D721Med (cell line): ENCODE measurements at places on chromosomes 6 and 20.

DNA sequence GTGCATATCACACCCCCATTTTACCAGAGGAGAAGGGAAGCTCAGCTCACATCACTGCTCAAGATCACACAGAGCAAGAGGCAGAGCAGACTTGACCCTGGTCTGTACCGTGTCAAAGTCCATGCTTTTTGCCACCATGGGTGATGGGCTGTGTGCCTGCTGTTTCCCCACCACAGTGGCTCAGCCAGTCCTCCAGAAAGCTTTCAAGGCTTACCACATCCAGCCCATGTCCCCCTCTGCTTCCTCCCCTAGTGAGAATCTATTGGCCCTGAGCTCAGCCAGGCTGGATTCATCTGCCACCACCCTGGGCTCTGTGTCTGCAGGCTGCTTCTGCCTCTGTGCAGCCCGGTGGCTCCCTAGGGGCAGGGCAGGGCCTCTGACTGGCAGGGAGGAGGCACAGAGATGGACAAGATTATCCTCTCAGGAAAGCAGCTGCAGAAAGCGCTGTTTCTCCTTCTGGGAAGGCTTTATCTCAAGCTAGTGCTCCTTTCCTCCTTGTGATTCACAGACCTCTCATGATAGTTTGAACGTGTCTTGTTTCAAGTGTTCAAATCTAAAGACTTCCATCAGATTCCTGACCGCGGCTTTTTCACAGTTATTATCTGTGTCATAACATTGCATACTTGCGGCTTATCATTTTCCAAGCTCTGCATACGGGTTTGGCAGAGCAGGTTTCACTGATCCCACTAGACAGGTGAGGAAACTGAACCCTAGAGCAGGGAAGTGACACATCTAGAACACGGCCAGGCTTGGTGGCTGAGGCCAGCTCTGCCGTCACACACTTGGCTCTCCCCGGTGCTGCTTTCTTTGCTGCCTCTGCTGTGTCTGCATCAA lies 37.4 kb downstream of the VEGFA start:
- DNase-seq, result no peak

DNA sequence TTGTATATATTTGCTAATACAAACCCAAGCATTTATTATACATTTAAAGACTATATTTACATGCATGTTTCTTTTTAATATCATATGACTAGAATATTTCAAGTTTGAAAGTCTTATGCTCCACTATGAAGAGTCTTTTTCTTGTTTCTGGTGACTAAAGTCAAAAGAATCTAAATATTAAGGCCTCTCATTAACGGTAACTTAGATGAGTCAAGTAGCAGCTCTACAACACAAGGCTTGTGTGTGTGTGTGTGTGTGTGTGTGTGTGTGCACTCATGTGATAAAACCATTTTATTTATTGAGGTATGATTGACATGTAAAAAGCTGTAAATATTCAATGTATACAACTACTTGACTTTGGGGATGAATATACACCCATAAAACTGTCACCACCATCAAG lies 275.6 kb downstream of the TFAP2B start:
- no peak for DNase-seq

DNA sequence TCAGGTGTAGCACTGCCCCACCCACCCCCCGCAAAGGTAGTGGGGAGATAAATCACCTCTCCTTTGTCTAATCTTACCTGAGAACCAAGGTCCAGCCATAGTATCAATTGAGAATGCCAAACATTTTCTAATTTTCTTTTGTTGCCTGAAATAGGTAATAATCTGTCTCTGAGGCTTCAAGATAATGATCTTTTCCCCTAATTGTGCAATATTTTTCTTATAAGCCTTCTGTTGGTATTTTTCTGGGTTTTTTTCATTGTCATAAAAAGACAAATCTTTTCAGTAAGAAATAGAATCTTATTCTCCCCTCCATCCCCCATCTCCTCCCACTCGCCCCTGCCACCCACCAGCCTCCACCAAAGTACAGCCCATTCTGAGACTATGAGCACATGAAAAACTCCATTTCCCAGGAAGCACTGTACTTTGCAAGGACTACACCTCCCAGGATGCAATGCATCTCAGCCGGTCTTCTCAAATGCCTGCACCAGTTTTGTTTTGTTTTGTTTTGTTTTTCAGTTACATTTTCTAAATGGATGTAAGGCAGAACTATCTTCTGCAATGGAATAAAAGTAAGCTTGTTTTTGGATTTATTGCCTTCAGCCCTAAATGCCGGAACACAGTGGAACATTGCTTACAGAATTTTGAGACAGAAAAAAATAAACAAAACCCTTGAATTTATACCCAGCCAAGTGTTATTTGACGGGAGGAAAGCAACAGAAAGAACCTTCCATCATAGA lies 268.0 kb downstream of the TFAP2A start:
- no peak for DNase-seq

GRCh38 chr6:7762760-7763159 lies 36.9 kb downstream of the BMP6 start:
- no peak for DNase-seq

DNA sequence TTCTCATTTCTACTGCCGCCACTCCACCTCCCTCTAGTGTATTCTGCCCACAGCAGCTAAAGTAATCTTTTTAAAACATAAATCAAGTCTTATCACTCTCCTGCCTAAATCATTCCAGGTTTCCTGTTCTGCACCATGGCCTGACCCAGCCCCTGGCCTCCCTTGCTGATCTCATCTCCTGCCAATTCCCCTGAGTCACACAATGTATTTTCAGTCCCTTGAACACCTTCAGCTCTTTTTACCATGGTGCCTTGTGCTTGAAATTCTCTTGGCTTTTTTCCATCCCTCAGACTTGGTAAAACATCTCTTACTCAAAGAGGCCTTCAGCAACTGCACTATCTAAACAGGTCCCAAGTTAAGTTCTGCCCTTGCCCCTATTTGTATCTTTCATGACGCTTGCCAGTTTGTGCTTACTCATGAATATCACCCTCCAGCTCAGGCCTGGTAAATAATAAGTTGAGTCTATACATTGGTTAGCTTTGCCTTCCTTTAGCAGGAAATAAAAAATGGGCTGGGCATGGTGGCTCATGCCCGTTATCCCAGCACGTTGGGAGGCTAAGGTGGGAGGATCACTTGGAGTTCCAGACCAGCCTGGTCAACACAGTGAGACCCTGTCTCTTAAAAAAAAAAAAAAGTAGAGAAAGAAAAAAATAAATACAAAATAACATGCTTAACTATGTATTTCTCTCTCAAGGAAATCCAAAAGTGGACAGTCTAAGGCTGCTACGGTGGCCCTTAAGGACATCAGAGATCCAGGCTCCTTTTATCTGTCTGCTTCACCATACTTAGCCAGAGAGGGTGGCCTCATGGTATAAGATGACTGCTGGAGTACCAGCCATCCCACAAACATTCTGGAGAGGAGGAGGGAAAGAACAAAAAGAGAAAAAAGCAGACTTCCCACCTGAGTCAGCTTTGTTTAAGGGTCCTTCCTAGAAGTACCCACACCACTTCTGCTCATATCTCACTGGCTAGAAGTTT lies 62.2 kb downstream of the ARFGEF2 start:
- DNase-seq, result no peak

GRCh38 chr6:149234051-149234962 lies 83.2 kb upstream of the TAB2 start:
- no peak for DNase-seq

DNA sequence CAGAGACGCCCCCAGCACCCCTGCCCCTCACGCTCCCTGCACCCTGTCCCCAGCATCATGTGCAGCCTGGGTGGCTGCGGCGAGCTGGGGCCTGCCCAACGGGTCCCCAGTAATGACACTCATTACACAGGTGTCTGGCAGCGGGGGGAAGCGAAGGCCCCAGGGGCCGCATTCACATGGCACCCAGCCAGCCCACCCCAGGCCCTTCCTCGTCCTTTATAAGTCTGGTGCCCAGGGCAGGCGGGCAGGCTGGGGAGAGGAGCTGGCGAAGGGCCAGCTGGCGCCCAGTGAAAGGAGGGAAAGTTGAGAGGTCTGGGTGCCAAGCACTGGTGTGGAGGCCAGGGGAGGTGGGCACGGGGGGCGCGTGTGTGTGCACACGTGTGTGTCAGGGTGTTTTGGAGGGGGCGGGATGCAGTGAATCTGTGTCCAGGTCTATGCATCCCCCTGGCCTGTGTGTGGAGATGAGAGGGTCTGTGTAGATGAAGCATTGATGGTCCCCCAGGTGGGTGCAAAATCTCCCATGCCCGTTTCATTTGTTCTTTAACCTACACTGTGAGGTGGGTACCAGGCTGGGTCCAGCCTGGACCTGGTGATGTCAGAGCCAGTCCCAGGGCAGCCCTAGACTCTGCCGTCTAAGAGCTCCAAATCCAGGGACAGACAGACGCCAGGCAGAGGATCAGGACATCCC lies 105.3 kb downstream of the CEBPB start:
- DNase-seq, result no peak

DNA sequence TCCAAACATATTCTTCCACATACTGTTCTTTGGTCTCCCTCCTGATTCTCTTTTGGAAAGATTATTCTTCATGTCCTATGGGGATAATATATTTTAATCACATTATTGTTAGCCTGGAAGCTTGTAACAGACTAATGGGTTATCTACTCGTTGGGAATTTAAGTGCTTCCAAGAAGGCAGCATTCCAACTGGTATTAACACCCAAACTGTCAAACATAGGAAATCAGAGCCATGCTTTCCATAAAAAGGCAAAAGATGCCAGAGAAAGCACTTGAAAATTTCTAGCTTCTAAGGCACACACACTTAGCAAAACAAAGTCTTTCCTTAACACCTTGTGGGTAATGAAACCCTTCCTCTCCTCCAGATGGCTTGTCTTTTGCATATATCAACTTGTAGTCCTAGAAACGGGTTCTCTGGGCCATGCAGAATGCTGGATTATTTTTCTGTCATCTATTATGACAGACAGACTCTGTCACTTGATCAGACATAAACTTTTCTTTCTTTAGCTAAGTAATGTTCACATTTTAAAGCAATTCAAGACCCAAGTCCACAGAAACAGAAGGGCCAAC lies 41.5 kb downstream of the B4GALT5 start:
- no peak for DNase-seq

GRCh38 chr20:32036716-32037485 lies 15.1 kb upstream of the HCK start:
- DNase-seq, result no peak

GRCh38 chr6:29465801-29466200 lies 8.8 kb downstream of the OR2H1 start:
- no peak for DNase-seq

- no peak for DNase-seq
Measured at GRCh38 chr20:43893930-43894329, 20.7 kb upstream of the TOX2 start.

DNA sequence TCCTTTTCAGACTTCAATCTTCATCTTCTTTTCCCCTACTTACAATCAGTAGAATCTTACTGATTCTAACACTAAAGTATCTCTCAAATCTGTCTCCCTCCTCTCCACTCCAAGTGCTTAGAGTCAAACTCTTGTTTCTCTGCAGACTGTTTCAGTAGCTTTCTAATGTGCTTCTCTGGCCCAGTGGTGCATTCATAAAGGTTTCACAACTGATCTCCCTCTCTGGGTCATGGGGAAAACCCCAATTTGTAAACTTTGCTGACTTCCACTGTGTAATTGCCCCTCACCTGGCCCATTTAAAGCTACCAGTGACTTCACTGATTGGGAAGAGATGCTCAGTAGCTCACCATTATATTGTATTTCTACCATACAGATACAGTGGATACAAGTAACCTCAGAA lies 183.6 kb downstream of the FAXC start:
- DNase-seq, result no peak

- DNase-seq, result no peak
Measured at GRCh38 chr6:170096803-170097504, 193.9 kb downstream of the DLL1 start.

DNA sequence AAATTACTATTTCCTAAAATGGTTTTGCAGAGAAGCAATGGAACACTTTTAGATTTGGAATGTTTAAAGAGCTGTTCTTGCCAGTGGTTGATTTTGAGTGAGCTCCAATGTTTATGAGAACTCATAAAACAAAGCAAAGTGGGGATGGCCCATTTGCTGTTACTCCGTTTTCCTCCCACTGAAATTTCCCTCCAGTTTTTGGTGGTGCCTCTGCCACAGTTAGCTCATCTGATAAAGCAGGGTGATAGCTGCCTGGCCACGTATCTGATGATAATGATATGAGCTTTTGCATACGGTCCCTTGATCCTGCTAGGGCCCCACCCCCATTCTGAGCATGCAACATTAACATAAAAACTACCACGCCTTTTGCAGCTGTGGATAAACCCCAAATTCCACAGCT lies 10.4 kb downstream of the CD83 start:
- DNase-seq, result no peak

- no peak for DNase-seq
Measured at GRCh38 chr20:10318291-10319024, 99.8 kb downstream of the SNAP25 start.

DNA sequence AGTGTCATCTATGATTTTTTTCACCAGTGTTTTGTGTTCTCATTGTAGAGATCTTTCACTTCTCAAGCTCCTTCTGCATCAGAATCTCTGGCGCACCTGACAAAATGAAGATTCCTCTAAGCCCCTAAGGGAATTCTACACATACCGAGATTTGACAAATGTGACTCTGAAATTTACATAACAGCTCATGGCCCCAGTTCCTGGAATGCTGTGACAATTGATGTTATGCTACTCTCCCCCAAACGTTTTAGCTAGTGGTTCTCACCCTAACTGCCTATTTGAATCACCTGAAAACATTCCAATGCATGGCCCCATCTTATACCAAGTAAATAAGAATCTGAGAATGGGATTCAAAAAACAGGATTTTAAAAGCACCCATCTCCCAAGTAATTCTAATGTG lies 162.1 kb upstream of the FKBP1C start:
- DNase-seq, result no peak

GRCh38 chr20:7232796-7233195 lies 465.3 kb downstream of the BMP2 start:
- DNase-seq, result no peak

- no peak for DNase-seq
Measured at GRCh38 chr6:88361298-88361697, 195.2 kb upstream of the CNR1 start.

- no peak for DNase-seq
Measured at GRCh38 chr20:2542361-2542760, 6.0 kb downstream of the TMC2 start.

DNA sequence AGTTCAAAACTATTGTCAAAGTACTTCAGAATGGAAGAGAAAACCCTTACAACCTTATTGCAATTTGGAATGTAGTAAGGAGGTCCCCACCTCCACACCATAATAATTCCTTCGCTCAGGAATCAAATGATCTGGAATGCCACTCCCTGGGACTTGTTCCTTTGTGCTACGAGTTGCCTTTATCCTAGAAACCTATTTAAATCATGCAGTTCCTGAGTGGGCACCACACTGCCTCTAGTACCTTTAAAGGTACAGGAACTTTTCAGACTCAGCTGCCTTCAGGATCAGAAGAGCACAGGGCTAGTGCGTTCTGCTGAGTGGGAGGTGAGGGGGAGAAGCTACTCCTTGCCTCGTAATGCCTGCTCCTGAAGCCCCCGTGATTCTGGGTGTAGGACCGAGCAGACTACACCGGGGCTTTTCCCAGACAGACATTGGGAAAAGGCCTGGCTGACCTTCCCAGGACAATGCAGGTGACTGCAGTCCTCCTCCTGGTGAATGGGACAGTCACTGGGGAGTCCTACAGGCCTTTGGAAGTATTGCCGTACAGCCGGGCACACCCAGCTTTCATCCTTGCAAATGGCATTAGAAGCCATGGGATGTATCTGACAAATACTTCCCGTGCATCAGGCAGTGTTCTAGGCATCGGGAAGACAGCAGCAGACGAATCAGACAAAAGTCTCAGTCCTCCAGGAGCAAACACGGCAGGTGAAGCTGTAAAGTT lies 11.8 kb upstream of the TUBB2B start:
- no peak for DNase-seq

- no peak for DNase-seq
Measured at GRCh38 chr6:157795841-157796240, 27.2 kb upstream of the SNX9 start.
